ENCODE measurements at places on chromosomes 4 and X.

- no peak for DNase-seq
These were observed 98.0 kb upstream of the DCLK2 start for GRCh38 chr4:149980121-149980682.

DNA sequence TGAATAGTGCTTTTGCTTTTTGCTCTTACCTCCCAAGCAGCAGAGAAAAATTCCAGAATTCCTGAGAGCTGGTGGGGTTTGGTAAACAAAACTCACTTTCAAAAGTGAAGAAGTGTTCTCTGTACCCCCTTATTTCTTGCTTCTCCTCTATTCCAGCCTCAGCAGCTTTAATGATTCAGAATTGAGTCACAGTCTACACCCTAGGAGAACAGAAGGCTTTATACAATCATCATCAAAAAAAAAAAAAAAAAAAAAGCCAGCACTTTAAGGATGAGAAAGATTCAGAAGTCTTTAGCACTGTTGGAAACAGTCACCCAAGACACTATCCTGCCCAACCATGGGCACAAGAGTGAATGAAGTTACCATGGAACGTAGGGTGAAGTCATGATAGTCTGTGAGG is 1583.1 kb upstream of the PCDH10 start:
- no peak for DNase-seq

DNA sequence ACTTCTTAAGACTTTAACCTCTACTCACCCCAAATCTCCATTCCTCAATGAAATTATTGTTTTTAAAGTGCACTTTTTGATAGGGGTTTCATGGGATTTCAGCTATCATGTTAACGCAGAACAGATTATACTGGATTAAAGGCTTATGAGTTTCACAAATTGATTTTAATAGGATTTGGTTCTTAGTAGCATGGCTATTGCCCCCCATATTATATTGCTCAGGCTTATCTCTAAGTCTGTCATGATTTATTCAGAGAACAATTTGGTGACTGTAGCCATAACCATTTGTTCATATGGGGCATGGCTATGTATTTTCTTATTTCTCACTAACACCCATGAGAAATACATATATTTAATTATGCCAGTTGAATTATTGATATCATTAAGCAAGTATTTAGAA is 57.0 kb downstream of the MND1 start:
- no peak for DNase-seq

GRCh38 chr4:87230806-87231205 is 10.4 kb upstream of the KLHL8 start:
- no peak for DNase-seq

GRCh38 chr4:146439437-146439836 is 82.3 kb downstream of the SLC10A7 start:
- DNase-seq, result no peak

Data from glutamatergic neuron (in vitro differentiated cells).